ENCODE measurements at places on chromosomes 4 and X.

GRCh38 chrX:104430072-104430741, 135.8 kb upstream of the IL1RAPL2 start:
- H3K4me3 ChIP-seq, result no peak overlapping the region
- H3K27ac ChIP-seq, result no peak overlapping the region
- H3K36me3 ChIP-seq, result no peaks in the 10 kb centered on the region

DNA sequence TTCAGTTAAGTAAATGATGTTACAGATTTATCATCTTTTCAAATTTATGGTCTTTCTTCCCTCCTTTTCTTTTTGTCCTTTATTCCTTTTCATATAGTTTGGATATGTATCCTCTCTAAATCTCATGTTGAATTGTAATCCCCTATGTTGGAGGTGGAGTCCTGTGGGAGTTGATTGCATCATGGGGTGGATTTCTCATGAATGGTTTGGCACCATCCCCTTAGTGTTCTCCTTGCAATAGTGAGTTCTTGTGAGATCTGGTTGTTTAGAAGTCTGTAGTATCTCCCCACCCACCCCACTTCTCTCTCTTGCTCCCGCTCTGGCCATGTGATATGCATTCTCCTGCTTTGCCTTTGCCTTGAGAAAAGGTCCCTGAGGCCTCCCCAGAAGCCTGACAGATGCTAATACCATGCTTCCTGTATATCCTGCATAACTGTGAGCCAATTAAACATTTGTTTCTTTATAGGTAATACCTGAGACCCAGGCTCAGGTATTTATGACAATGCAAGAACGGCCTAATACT, 236.7 kb downstream of the PRDM5 start:
- H3K4me3 ChIP-seq, result no peak overlapping the region
- peaks cover 7% of the 10 kb centered on the region for H3K27me3 ChIP-seq
- H3K27ac ChIP-seq, result no peak overlapping the region
- peaks cover 3% of the 10 kb centered on the region for H3K4me1 ChIP-seq
- no peaks in the 10 kb centered on the region for H3K36me3 ChIP-seq
- DNase-seq, result no peak

DNA sequence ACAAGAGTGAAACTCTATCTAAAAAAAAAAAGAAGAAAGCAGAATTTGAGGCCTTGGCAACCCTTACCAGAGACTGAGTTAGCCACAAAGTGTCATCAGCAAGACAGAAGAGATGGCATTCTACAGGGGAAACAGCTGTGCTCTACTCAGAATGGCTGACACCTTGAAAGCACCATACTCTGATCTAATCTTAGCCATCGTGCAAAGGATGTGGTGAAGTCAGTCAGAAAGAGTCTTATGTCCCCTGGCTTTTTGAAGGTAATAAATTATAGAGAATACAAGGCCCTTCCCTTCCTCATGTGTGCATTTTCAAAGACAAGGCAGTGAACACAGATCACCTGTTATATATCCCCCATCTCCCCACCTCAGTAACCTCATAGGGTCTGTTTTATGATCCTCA, 13.2 kb downstream of the CLNK start:
- no peak overlapping the region for H3K4me3 ChIP-seq
- H3K27me3 ChIP-seq, result no peaks in the 10 kb centered on the region
- H3K27ac ChIP-seq, result peak overlapping the region; percentile 84
- H3K4me1 ChIP-seq, result peaks cover 30% of the 10 kb centered on the region

DNA sequence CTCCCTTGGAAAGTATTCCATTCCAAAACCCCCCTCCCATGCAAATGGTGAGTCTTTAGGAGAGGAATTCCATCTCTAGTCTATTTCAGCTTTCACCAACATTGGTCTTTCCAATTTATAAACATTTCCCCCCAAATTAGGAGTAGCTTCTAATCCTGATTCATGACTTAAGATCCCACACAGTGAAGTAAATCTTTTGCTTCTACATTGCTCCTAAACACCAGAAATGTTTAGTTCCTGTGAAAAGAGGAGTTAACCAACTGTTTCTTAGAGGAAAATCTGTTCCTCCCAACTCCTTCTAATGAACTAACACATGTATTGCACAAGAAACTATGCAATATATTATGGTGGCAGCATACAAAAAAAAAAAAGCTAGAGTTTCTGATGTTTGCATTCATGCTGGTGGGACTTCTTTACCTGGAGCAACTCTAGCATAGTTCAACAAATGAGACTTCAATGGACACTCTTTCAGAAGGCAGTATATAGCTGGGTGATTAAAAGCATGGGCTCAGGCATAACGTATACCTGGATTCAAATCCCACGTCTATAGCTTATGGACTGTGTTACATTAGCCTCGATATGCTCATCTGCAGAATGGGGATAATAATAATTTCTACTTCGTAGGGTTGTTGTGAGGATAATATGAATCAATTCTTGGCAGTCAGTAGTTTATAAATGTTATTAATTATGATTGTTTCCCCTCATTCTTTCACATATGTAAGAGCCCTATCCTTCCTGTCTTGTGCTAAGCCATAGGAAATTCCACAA, 131.6 kb upstream of the TMEM164 start:
- peaks cover 24% of the 10 kb centered on the region for H3K27me3 ChIP-seq
- no peak overlapping the region for H3K4me3 ChIP-seq
- H3K4me1 ChIP-seq, result no peaks in the 10 kb centered on the region
- no peaks in the 10 kb centered on the region for H3K36me3 ChIP-seq
- no peak for DNase-seq

- H3K27me3 ChIP-seq, result no peaks in the 10 kb centered on the region
- no peaks in the 10 kb centered on the region for H3K4me1 ChIP-seq
- H3K4me3 ChIP-seq, result no peak overlapping the region
- no peak for DNase-seq
Observed at GRCh38 chr4:188551156-188551555, 411.9 kb downstream of the TRIML1 start.

GRCh38 chr4:41661442-41662076, 87.0 kb downstream of the PHOX2B start:
- H3K4me3 ChIP-seq, result no peak overlapping the region
- peaks cover 10% of the 10 kb centered on the region for H3K27me3 ChIP-seq

- H3K27ac ChIP-seq, result no peak overlapping the region
- no peak for DNase-seq
- H3K4me1 ChIP-seq, result peaks cover 25% of the 10 kb centered on the region
- peaks cover 13% of the 10 kb centered on the region for H3K36me3 ChIP-seq
- H3K27me3 ChIP-seq, result no peaks in the 10 kb centered on the region
Observed at GRCh38 chr4:184392316-184392715, 82.0 kb downstream of the IRF2 start.

DNA sequence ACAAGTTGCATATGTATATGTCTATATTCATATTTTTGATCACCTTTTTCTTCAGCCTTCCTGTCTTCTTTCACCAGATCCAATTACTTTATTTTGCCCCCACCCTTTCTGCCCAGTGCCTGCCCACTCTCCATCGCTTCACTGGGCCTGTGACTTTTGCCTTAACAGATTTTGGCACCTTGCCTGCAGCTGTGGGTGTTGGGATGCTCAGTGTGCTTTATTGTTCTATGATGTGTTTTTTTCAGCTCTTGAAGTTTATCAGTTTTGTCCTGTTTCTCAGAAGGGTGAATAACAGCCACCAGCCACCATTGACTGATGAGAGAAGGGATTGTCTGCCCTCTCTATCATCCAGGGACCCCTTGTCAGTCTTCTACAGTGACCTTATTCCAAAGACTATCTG, 77.2 kb upstream of the GALNT7 start:
- DNase-seq, result no peak
- no peak overlapping the region for H3K4me3 ChIP-seq
- H3K36me3 ChIP-seq, result no peaks in the 10 kb centered on the region
- no peaks in the 10 kb centered on the region for H3K4me1 ChIP-seq
- no peak overlapping the region for H3K27ac ChIP-seq

- no peak overlapping the region for H3K27ac ChIP-seq
- H3K4me1 ChIP-seq, result no peaks in the 10 kb centered on the region
- H3K36me3 ChIP-seq, result no peaks in the 10 kb centered on the region
- H3K27me3 ChIP-seq, result no peaks in the 10 kb centered on the region
- H3K4me3 ChIP-seq, result no peak overlapping the region
Observed at GRCh38 chr4:71380788-71381187, 42.0 kb downstream of the SLC4A4 start.

DNA sequence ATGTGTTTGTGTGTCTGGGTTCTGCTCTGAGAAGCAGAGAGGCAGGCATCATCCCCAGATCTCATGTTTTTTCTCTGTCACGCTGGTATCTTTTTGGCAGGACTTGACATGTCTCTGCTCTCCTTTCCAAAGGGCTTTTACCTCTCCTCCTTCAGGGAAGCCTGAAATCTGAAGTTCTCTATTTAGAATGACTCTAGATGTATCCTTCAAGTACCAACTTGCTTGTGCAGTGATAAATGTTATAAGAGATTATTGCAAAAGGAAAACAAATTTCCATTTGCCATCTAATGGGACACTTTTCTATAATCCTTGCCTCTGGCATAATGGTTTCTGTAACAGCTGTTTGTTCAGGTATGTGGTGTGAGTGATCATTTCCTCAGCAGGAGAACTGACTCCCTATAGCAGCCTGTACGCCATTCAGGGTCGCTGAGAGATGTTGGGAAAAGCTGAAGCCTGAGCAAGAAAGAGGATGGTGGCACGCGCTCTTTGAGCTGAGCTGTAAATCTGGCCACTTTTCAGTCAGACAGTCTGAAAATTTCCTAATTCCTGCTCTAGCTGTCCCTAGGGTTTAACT, 72.5 kb downstream of the CNGA2 start:
- H3K27me3 ChIP-seq, result peaks cover 26% of the 10 kb centered on the region
- DNase-seq, result no peak
- no peaks in the 10 kb centered on the region for H3K36me3 ChIP-seq
- no peaks in the 10 kb centered on the region for H3K4me1 ChIP-seq

- DNase-seq, result no peak
- H3K27ac ChIP-seq, result no peak overlapping the region
- peaks cover 14% of the 10 kb centered on the region for H3K4me1 ChIP-seq
- peaks cover 5% of the 10 kb centered on the region for H3K36me3 ChIP-seq
- H3K27me3 ChIP-seq, result peaks cover 17% of the 10 kb centered on the region
- no peak overlapping the region for H3K4me3 ChIP-seq
Observed at GRCh38 chr4:3025881-3026280, 48.5 kb downstream of the HTT-AS start.

DNA sequence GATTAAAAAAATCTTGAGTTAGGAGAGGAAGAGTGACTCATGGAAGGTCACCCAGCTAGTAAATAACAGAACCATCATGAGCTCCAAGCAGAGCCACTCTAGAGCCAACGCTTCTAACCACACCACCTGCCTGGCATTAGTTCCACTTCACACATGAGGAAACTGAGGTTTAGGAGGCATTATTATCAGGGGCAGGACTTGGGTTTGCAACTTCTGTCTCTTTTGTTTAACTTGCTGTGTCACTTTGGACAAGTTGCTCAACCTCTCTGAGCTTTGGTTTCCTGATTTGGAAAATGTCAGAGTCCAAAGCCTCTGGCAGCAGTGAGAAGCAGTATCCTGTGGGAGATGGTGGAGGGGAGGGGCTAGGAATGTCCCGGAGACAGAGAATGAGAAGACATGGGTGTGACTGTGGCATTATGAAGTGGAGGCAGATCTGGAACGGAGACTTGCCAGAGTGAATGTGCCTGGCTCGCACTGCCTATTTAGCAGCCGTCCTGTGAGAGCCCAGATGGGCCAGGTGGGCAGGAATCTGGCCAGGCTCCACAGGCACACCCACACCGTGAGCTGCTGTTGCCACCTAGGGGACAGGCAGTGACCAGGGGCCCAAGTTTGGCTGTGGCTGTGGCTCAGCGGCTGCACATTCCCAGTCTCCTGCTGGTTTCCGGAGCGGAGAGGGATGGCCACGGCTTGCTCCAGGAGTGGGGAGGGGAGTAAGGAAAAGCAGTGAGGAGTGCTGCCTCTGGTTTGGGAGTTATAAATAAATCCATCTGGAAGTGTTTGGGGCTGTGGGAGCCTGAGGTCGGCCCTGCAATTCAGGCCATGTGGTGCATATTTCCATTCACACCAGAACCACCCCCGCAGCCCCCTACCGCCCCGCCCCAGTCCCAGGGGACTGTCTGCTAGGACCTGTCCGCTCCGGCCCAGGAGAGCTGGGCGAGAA, 93.4 kb downstream of the NHSL2 start:
- H3K27ac ChIP-seq, result no peak overlapping the region
- H3K27me3 ChIP-seq, result peaks cover 66% of the 10 kb centered on the region
- no peak overlapping the region for H3K4me3 ChIP-seq
- no peaks in the 10 kb centered on the region for H3K36me3 ChIP-seq
- DNase-seq, result no peak
- H3K4me1 ChIP-seq, result no peaks in the 10 kb centered on the region

GRCh38 chr4:52935317-52935716, 73.2 kb downstream of the RASL11B start:
- no peak overlapping the region for H3K27ac ChIP-seq
- DNase-seq, result no peak
- no peaks in the 10 kb centered on the region for H3K4me1 ChIP-seq
- H3K27me3 ChIP-seq, result no peaks in the 10 kb centered on the region
- no peak overlapping the region for H3K4me3 ChIP-seq

DNA sequence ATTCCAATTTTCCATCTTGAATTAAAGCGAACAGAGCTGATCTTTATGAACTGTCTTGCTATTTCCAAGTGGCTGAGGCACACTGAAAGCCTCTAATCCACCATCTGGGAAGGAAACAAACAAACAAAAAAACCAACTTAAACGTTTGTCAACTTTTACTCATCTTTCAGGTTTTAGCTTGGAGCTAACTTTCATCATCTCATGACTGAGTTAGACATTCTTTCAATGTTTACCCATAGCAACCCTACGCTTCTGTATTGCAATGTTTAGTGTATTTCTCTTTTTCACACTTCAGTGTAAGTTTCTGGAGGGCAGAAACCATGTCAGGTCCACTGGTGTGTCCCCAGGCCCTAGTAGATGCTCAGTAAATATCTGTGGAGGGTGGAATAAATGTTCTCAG, 343.8 kb downstream of the GBA3 start:
- no peaks in the 10 kb centered on the region for H3K36me3 ChIP-seq
- no peak overlapping the region for H3K4me3 ChIP-seq
- H3K27me3 ChIP-seq, result no peaks in the 10 kb centered on the region
- no peak overlapping the region for H3K27ac ChIP-seq
- DNase-seq, result no peak
- H3K4me1 ChIP-seq, result no peaks in the 10 kb centered on the region

DNA sequence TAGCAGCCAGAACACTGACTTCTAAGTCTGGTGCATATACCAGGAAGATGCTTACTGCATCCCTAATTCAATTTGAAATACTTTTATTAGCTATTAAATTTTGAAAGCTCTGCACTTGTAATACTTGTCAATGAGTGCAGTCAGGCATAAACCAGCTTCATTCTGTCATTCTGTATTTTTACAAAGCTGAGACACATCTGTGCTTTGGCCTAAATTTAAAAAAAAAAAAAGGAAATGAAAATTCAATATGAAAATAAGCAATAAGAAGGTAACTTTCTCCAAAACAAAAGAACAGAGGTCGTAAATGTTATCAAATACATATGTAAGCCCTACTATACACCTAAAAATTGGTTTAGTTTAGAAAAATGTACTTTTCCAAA, 7.0 kb downstream of the SMIM14 start:
- H3K4me3 ChIP-seq, result no peak overlapping the region
- no peak overlapping the region for H3K27ac ChIP-seq
- no peaks in the 10 kb centered on the region for H3K27me3 ChIP-seq
- DNase-seq, result no peak
- H3K4me1 ChIP-seq, result peaks cover 2% of the 10 kb centered on the region
- no peaks in the 10 kb centered on the region for H3K36me3 ChIP-seq
